ENCODE measurements at places on chromosomes 2 and 18.
A peak's percentile ranks its signal among the peaks of the same experiment; 100 is the strongest.

GRCh38 chr2:135557530-135557929, 26.2 kb downstream of the R3HDM1 start:
- no peak for DNase-seq

GRCh38 chr2:80117401-80117800, 187.2 kb downstream of the LRRTM1 start:
- DNase-seq = no peak

DNA sequence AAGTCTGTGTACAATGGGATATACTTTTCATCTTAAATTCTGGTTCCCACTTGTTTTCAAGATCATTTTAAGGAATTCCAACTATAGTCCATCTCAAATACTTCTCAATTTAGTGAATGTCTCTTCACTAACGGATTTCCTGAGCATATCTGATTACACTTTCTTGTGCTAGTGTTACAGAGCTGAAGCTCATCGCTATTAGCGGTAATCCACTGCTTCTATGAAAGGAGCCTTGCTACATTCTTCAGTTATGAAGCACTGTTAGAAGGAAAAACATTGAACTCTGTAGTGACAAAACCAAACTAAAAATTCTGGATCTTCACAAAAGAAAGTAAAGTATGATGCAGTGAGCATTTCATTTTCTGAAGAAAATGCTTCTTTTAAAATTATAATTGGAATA, 72.0 kb downstream of the AGPS start:
- DNase-seq = no peak

GRCh38 chr2:96520697-96521096, 15.5 kb upstream of the NEURL3 start:
- DNase-seq = no peak

- DNase-seq = no peak
Observed at GRCh38 chr2:207183506-207183905, 17.8 kb upstream of the KLF7 start.

- no peak for DNase-seq
Observed at GRCh38 chr2:8572712-8573233, 109.1 kb upstream of the ID2 start.

DNA sequence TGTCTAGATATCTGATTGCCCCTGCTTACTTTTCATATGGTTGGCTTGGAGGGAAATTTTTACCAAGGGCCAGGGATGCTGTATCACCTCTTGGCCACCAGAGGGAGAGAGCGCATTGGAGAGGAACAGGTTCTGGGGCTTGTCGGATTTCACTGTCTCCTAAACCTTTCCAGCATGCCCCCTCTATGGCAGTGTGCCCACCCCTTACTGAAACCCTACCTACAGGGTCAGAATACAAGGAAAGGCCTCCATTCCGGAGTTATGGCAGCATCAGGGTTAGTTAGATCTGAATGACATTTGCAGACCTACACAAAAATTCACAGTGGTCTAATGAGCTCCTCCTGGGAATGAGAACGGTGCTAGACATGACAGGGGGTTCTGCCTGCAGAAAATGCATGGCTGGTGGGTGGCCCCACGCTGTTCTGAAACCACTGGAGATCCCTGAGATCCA, 5.8 kb downstream of the SLC14A2 start:
- peak; percentile 53 for DNase-seq

DNA sequence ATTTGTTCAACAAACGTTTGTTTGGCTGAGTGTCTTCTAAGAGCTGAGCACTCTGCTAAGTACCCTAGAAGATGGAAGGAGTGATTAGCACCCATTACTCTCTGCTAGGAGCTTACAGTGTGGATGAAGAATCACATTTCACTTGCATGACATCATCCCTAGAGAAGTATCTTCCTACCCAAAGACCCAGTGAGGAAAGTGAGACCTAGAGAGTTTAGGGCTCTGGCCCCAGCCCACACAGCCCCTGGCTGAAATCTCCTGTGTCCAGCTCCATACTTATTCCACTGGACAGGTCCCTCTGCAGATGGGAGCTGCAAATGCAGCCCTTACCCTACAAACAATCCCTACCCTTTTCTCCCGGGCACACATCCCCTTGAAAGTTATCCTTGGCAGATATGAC, 26.8 kb upstream of the EPAS1 start:
- DNase-seq = no peak

GRCh38 chr2:65361623-65362022, 70.8 kb downstream of the SPRED2 start:
- peak; percentile 12 for DNase-seq

DNA sequence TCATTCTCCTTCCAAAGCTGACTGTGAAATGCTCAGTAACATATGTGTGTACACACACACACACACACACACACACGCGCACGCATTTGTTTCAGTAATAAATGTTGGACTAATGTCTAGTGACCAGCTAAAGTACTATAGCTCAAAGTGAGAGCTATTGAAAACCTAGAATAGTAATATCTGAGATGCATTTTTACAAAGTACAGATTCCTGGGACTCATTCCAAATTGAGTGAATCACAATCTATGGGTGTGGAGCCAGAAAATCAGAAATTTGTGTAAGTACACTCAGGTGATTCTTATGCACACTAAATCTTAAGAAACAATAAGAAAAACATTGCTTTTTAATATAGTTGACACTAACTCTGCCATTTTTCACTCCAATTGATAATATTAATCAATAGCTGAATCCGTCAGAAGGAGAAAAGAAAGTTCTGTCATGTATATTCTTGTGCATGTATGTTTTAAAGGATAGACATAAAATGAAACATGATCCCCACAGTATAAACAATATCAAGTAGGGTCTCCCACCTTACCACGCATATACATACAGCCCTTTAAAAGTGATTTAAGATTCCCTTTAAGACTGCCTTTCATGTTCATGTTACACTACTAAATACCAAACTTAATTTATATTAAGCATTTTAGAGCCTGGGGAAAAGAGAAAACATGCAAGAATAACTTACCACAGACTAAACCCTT, 123.5 kb downstream of the ATAD2B start:
- DNase-seq = no peak

DNA sequence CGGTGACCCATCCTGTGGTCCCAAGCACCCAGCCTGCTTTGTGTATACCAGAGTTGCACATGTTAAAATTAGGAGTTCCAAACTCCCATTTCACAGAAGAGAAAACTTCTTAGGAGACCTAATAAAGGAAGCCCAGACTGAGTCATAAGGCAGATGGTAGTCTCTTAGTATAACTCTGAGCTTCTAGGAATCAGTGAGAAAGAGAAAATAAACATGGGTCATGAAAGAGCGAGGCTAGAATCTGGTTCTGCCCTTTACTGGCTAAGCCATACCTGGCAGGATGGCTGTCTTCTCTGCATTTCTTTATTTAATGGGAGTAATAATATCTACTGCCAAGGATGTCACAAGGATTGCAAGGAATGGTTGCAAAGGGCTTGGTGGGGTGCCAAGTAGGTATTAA, 101.2 kb upstream of the TRIB2 start:
- no peak for DNase-seq

DNA sequence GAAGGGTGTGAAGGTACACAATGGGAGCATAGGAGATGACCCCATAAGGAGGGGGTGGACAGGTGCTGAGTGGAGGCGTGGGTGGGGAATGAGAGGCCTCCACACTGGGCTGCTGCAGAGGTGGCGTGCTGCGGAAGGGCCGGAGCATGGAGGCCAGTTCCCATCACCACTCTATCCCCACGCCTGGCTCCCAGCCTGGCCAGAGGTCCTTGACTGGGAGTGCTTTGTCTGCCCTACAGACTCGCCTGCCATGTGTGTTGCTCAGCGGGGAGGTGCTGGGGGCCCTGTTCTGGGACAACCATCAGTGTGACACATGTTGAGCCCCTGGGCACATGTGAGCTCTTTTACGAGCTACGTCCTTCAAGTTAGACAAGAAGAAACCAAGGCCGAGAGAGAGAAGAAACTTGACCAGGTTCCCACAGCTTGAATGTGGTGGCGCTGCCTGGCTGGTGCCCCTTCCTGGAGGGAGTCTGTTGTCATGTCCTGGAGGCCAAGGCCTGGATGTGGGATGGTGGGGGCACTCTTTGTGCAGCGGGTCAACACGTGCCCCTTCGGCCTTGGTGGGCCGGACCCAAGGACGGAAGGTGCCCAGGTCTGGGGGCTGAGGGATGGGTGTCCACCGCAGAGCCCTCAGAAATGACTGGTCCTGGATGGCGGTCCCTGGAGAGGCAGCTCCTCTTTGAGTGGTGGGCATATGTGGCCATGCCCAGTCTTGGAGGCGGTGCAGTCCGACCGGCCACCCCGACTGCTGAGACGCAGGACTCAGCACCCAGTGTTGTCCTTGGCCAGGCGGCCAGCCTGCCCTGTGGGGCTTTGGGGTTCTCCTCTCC, 1.2 kb upstream of the INPP5D start:
- no peak for DNase-seq

DNA sequence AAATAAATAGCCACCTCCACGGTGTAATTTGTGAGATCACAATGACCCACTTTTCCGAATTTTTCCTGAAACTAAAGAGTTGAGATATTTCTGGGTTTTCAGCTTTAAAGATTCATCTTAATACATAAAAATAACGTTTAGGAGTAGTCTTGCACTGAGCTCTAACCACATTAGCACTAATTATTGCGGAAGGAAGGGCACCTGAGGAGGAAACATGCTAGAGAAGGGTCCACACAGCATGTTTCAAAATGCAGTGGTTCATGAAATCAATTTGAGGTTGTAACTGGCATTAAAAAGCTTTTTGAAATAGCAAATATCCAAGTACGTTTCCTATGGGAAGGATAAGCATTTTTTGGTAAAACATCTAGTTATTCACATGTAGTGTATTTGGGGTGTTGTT, 8.4 kb downstream of the INPP4A start:
- DNase-seq = no peak

GRCh38 chr2:237315829-237316225, 98.1 kb downstream of the COL6A3 start:
- no peak for DNase-seq

DNA sequence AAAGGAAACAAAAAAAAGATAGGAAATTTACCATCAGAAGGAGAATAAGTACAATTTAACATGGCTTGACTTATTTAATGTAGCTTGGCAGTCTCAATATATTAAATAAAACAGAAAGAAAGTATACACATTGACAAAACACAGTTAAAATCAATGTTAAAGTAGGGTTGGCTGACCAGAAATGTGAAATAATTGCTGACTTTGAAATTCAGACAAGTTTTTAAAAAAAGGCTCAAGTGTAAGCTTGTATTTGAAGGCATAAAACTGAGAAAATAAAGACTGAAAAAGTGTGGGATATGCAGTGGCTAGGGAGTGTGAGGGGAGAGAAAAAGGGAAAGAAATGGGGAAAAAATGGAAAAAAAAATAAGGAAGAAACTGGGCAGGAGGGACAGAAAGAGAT, 665.8 kb downstream of the LRP1B start:
- no peak for DNase-seq

GRCh38 chr2:173934895-173935294, 30.3 kb downstream of the SP3 start:
- DNase-seq = peak; percentile 30

DNA sequence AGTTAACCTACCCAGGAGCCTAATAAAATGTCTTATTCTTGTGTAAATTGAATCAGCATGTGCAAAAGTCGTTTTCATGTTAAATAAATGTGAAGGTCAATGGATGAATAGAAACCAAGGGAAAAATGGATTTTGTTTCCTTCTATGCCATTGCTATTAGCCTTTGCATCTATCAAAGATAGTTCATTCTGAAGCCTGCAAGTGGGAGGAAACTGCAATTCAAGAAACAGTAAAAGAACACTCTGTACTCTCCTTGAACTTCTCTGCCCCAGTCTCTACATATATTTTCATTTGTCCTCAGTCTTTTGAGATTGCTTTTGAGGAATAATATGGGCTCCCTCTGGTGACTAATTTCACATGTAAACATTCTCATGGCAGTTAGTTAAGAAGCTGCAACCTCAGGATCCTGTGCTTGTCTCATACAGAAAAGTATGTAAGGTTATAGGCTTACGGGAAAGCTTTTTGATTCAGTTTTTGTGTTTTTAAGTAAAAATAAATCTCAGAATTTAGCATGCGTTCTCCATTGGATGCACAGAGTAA, 1590.0 kb upstream of the LRRTM1 start:
- peak; percentile 10 for DNase-seq

DNA sequence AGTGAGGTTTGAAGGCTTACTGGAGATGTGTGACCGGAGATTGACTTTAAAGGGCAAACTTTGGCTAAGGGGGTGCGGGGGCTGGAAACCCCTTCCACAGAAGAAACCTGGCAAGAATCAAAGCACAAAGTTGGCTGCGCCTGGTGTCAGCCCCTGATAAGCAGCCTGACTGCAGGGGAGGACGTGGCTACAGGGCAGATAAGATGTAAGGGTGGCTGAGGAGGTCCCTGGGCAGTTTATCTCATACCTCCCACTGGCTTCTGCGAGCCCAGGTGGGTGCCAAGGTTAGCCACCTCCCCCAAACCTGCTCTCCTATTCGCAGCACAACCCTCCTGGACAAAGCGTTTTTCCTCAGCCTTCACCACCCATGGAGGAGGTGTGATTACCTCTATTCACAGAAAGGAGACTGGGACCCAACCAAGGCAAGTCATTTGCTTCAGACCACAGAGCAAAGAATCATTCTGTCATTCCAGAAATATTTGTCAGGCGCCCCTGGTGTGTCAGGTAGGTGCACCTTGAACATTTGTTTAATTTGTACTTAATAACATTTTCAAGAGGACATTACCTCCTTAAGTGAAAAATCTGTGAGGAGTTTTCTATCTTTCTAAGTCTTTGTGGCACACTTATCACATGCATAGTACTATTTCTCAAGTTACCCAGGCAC, 73.1 kb upstream of the IL1R1 start:
- no peak for DNase-seq

DNA sequence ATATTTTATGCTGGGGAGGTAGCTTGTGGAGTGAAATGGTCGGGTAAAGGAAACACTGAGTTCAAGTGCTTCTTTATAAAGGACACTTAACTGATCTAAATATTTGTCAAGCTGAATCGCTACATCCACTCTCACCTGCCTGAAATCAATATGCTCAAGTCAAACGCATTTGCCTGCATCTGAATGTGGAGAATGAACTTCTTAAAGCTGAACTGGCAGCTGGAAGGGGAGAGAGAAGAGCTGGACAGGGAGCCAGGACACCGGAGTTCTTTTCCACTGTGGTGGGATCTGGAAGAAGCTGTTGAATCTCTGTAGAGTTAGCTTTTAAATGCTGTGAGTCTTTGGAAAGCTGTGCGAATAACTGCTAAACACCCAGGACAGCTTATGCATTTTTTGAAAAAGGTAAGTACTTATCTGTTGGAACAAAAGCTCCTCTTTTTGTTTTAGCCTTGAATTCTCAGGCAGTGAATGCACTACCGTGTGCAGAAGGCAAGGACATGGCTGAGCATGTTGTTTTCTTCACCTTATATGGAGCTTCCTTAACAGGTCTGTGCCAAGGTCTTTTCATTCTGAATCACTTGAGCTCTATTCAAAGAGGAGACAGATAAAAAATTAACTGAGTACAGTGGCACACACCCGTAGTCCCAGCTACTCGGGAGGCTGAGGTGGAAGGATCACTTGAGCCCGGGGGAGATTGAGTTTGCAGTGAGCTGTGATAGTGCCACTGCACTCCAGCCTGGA, 74.2 kb upstream of the KLF7 start:
- no peak for DNase-seq
